Frontal cortex (tissue), 4 donors: ENCODE measurements at places on chromosomes 6 and 20. TPM values are rescaled to one million over a fixed set of nuclear protein-coding genes. Genes with fewer than 3 reads are reported as not detected.

DNA sequence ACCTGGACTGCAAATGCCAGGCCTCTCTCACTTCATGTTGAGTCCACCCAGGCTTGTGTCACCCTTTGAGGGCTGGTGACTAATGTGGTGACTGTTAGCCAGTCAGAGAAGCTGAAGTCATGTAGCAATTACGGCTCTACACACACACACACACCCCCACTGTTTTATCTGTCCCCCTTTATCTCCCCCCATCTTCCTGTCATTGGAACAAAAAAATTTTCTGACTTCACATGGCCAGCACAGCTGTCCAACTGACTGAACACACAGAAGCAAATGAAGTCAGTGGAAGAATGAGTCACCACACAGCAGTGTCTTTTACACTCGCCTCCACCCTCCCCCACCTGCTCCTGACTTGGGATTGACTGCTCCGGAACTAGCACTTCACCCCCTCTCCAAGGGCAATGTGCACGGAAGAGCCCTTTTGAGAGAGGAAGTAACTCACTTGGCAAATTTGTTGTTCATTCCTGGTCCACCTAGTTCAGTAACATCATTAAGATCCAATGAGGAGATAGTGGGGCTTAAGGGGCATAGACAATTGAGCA is 198.0 kb downstream of the RNF144B start:
- DNase-seq: peak; percentile 10

- DNase-seq: no peak
Measured at GRCh38 chr6:45036103-45036502, 292.0 kb upstream of the RUNX2 start.

DNA sequence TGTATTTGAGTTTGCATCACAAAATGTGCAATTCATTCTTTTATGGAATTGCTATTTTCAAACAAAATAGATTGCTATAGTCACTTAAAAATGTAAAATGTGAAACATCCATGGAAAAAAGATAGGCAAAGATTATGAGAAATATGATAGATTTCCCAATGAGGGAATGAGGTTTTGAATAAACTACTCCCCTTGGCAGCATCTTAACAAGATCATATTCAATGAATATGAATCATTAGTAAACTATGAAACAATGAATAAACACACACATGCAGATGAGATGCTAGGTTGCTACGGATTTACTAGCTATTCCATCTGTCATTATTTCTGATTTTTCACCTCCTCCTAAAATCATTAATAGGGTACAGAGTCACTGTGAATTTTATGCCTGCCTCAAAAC is 401.8 kb downstream of the PHF3 start:
- DNase-seq: no peak

GRCh38 chr6:142900227-142900971 is 44.6 kb downstream of the HIVEP2 start:
- DNase-seq: no peak

DNA sequence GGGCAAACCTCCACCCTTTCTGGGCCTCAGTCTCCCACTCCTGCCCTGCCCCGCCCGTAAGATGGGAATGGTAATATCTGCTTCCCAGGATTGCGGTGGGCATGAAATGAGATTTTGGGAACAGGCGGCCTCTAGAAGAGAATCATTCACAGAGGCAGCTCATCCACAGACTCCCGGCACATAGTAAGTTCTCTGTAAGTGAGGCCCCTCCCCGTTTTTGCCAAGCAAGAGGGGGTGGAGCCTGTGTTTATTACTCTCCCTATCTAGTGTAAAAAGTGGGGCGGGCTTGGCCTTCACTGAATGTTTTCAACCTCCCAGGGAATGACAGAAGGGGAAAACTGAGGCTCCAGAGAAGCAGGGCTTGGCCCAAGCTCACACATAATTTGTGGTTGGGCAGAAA is 20.0 kb downstream of the SUN5 start:
- peak; percentile 27 for DNase-seq

DNA sequence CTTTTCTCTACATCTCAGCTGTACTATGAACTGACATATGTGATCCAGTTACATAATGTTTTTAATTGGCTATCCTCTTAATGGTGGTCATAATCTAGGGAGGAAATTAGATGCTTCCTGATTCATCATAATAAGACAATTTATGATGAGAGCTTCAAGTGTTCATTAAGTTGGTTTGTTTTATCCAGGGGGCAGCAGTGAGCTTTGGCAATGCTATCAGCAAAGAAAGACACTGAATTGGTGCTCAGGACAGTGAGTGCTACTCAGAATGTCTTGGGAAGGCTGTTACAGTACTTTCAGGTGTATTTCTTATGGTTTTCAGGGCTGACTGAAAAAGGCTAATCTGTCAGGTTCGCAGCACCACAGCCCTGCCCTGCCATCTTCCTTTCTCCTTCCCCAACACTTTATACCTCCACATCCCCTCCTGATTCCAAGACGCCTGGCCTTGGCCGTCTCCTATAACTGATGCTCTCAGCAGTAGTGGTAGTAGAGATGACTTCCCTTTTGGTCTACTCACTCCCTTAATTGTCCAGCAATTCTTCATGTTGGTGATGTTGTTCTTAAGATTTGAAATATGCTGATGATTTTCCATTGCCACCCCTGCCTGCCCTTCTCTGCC is 67.0 kb upstream of the TNFAIP3 start:
- DNase-seq: peak; percentile 25

DNA sequence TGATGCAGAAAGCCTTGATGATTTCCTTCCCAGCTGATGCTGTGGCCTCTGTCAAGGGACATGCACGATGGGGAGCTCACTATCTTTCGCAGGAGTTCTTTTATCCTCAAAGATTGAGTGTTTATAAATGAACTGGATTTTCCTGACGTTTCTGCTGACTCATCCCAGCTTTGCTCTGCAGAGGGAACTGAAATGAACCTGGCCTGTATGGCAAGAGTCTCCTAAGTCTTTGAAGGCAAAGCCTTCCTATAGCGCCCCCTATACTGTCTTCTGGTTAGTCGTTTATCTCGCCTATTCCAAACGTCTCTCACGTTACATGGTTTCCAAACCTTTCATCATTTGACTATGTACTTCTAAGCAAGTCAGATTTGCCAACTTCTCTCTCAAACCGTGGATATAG is 565.3 kb downstream of the KIF16B start:
- DNase-seq: no peak

DNA sequence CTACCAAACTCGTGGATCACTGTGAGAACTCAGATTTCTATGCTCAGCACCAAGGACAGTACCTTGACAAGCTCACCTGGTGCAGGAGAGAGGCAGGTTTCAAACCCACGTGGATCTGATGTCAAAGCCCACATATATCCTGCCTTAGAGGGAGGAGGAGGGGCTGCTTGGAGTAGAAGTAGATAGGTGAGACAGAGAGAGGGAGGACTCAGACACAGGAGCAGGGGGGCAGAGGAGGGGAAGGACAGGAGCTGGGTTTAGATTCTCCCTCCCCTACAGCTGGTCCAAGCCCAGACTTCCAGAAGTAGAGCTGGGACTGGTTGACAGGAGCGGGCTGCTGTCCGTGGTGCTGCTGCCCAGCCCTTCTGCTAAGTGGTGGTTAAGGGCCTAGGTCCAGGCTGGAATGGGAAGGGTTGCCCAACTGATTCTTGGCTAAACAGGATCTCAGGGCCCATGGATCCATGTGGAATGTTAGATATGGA is 77.5 kb downstream of the CDH22 start:
- no peak for DNase-seq

DNA sequence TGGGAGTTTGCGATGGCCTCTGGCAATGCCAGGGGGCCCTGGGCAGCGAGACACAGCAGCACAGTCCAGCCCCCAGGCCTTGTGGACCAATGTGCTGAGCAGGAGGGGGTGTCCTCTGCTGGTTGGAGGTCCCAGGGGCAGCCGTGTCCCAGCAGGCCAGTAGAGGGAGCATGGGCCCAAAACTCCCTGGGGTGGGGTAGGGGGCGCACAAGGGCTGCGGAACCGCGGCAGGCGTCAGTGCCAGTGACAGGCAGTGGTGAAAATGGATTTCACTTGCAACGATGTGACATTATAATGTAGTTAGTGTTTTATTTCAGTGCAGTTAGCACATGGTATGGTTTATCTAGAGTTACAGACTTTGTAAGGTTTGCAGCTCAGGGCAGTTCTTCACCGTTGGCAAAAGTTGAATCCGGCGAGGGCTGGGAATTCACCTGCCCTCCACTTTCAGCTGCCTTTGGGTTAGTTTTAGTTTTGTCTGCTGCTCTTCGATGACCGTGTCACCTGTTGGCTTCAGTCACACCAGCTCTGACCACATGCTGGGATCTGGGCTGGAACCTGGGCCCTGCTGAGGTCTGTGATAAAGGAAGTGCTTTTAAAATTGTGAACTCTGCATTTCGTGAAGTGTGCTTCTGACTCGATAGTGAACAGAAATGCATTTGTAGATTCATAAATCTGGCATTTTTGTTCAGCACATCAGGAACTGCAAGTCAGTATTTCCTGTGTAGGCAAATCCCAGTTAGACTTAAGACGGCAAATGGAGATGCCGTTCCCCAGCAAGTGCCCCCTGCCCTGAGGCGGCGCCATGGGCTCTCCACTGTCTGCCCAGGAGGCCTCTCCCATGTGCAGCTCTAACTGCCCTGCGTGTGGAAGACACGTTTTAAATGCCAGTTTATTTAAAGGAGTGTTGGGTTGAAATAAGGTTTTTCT is 46.8 kb downstream of the PYGB start:
- peak; percentile 72 for DNase-seq

DNA sequence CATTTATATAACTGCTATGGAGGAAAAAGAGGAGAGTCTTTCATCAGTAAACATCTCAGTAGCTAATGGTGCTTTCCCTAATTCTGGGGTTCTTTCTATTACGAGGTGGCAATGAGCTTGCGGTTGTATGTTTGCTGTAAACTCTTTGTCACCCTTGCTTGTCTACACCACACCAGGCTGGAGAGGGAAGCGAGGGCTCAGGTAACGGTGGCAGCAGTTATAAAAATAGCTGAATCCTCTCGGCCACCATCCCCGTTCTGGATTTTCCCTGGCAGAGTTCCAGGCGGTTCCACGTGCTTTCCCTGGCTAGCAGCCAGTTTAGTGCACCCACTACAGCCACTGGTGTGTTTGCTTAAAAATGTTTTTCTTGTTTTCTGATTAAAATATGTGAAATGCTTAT is 39.0 kb downstream of the MAS1 start:
- DNase-seq: no peak

BEND6 gene
- 22.8 TPM for total RNA-seq

PSMB1 gene
- total RNA-seq: 220 TPM

DNA sequence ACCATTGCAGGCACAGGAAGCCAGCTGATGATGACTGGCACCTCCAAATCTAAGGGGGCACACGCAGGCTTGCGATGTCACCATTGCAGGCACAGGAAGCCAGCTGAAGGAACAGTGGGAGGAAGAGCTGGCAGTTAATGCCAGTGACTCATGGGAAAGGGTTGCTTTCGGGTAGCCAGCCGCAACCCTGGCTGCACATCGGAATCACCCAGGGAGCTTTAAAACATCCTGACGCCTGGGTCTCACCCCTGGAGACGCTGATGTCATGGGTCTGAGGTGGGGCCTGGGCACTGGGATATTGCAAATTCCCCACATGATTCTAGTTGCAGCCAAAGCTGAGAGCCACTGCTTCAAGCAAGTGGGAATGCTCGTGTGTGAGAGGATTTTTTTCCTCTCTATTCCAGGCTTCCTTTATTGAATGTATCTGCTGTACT is 16.1 kb upstream of the CCN6 start:
- DNase-seq: no peak

DNPH1 gene
- 13.9 TPM for total RNA-seq

CLPSL1 gene
- not detected for total RNA-seq

GRCh38 chr20:58790454-58790853 is 60.2 kb downstream of the GNAS-AS1 start:
- no peak for DNase-seq

DNA sequence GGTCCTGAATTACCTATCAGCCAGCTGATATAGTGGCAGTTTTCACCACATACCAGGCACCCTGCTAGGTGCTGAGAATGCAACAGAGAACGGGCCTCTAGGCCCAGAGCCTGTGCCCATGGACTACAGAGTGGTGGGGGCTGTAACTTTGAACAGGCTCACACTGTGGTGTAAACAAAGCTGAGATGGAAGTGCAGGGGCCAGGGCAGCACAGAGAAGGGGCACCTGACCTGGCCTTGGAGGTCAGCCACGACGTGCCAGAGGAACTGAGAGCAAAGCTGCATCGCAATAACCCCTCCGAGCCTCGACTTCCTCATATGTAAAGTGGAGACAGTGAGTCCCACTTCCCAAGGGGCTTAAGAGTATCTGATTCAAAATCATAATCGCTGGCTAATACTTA is 105.8 kb downstream of the MAFB start:
- DNase-seq: no peak

GRCh38 chr6:134510142-134510541 is 192.2 kb upstream of the SGK1 start:
- DNase-seq: no peak

ADAM33 gene
- 2.4 TPM for total RNA-seq

C6orf58 gene
- 1.6 TPM for total RNA-seq

WFDC2 gene
- 3.3 TPM for total RNA-seq

GRCh38 chr6:160764847-160765246 is 62.8 kb downstream of the PLG start:
- no peak for DNase-seq

GRCh38 chr20:63123331-63123741 is 92.6 kb downstream of the YTHDF1 start:
- no peak for DNase-seq

DNA sequence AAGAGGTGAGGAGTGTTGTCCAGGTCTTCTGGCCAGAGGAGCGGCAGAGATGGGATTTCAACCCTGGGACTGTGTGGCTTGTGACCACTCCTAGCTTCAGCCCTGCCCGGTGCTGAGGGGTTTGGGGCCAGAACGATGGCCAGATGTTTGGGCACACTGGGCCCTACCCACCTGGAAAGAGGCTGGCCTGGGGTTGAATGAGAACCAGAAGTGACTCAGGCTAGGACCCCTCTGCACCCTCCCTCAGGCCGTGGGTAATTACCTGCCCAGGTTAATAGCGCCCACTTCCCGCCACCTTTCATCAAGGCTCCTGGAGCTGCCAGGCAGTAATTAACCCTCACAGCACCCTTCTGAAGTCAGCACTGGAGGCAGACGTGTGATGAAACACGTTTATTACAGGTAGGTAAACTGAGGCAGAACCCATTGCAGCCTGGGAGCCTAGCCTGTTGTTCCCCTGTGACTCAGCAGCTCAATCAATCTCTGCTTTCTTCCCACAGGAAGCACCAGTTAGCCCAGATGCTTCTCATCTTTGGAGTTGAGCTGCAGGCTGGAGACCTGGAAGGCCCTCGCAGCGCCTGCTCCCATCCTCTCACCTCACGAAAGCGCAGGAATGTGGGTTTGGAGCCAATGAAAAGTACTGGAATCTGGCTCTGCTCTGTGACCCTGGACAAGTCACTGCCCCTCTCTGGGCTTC is 120.8 kb downstream of the CEBPB start:
- DNase-seq: no peak

TTLL9 gene
- 1.2 TPM for total RNA-seq

GRCh38 chr6:26196846-26197635 is 109.8 kb downstream of the HFE start:
- peak; percentile 59 for DNase-seq
